Kidney glomerular epithelial cell (primary cell): ENCODE measurements at places on chromosomes 16 and 17.

DNA sequence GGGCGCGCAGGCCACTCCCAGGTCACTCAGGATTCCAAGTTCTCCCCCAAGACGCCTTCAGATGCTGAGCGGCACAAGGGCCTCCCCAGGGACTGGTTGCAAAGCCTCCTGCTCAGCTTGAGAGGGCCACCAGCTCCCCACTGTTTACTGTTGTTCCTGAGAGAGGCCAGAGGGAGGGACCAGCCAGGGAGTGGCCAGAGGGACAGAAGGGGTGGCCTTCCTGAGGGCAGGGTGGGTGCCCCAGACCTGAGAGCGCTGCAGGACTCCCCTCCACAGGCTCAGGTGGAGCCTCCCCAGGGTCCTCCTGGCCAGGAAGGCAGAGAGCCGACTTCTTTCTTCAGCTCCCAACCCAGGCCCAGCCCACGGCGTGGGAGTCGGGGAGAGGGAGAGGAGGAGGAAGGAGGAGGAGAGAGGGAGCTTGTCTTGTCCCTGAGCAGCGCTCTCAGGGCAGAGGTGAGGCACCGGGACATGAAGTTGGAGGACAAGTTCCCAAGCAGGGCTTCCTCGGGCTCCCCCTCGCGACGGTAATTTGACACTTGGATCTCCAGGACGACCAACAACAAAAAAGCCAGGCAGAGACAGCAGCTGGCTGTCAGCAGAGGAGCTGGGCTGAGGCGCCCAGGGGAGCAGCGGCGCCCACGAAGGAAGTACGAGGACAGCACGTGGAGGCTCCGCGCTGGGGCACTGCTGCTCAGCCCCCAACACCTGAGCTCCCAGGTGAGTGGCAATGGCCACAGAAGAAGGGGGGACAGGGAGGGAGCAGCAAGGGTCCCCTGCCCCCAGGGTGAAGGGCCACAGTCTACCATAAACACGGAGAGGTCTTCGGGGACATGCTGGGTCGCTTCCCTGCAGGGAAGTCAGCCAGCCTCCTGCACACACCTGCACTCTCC, 497 bp downstream of the SMIM5 start:
- DNase-seq, result peak; percentile 89

GRCh38 chr16:53743149-53743566, 39.2 kb downstream of the FTO start:
- no peak for DNase-seq

DNA sequence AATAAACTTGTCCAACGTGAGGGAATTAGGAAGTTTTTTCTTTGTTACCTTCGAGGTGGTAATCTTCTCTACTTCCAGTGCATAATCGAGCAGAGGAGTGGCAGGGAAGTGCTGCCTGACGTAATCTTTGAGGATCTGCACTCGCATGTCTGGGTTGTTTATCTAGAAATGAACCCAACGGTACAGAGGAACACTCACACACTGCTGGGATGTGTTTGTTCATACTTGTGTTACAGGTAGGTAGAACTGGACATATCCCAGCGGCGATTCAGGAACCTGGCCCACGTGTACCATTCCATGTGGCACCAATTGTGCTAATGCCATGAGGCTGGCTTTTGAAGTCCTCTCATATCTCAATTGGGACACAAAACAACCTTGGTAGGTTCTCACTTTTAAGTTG, 4.2 kb upstream of the KLHL11 start:
- no peak for DNase-seq

DNA sequence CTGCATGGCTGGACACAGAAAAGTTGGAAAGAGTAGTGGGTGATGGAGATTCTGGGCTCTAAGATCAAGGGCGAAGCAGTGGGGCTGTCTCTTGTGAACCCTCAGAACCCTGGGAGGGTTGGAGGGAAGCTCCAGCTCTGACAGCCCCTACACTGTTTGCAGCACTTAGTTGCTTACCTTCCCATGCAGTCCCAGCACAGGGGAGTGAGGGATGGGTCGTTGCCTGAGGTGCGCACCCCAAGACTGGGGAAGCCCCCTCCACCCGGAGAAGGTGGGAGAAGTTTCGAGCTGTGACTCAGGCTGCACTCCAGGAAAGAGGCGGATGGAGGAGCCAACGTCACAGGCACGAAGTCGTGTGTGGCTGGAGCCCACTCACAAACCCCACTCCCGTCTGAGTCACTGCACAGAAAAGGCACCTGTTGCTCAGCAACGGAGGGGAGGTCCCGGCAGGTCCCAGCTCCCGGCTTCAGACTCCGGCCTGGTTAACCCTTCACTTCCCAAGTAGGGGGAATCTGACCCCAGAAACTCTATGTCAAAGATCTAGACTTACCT, 60.1 kb downstream of the AIPL1 start:
- peak; percentile 80 for DNase-seq

DNA sequence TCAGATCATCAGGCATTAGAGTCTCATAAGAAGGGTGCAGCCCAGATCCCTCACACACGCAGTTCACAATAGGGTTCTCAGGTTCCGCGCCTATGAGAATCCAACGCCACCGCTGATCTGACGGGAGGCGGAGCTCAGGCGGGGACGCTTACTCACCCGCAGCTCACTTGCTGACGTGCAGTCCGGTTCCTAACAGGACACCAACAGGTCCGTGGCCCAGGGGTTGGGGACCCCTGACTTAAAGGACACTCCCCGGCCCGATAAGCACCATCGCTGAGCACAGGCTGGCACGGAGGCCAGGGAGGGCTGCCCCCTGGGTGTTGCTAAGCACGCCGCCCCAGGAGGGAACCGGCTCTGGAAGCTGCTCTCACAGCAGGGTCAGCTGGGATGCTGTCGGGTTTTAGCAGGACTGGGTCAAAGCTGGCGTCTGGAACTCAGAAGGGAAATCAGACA, 30.1 kb upstream of the BAHCC1 start:
- no peak for DNase-seq

- no peak for DNase-seq
Observed at GRCh38 chr17:44314869-44315661, 6.7 kb downstream of the RUNDC3A start.

DNA sequence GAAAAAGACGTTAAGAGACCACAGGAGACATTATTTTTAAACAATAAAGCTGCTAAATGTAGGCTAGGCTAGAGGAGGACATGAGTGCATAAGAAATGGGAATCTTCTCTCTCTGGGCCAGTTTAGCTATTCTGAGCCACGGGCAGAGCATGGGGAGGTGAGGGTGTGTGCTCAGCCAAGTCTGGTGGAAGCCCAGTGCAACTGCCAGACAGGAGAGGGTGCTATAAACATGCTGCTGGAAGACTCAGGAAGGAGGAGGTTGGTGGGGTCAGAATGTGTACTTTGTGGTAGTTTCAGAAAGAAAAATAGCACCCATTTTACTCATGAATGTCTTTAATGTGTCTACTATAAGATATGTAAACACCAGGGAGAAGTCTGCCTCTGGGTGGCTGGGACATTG, 5.9 kb upstream of the SDK2 start:
- no peak for DNase-seq

DNA sequence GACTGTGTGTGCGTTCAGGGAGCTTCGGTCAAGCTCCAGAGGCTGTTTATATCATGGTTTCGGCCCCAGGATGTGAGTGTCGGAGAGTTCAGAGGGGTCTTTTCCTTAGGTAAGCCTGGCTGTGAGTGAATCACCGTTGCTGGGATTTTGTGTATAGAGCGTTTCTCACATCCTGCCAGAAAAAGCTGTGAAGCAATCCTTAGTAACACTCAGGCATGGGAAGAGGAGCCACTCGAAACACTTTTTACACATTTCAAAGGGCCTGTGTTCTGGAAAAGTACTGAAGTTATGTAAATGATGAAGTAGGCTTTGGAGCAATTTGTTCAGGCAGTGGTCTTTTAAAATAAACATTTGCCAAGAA, 662 bp downstream of the PGS1 start:
- peak; percentile 47 for DNase-seq

DNA sequence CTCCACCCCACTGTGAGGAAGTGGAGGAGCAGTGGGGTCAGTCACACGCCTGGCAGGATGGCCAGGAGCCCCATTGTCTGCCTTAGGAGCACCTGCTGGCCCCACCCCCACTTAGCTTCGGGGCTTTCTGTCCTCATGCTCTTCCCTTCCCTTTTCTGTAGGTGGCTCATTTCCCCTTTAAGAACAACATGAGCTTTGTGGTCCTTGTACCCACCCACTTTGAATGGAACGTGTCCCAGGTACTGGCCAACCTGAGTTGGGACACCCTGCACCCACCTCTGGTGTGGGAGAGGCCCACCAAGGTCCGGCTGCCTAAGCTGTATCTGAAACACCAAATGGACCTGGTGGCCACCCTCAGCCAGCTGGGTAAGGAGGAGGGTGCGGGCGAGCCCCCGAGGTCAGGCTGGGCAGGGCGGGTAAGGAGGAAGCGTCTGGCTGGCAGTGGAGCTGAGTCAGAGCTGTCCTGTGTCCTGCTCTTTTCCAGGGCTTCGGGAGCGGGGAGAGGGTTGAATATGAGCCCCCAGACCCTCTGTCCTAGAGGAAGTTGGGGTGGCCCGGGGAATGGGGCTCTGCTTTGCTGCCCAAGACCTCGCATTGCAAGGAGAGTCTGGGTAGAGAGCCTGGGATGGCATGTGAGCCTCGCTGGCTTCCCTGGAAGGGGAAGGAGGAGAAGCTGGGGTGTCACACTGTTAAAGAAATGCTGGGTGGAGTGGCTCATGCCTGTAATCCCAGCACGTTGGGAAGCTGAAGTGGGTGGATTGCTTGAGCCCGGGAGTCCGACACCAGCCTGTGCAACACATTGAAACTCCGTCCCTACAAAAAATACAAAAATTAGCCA, 9.2 kb upstream of the SERPINF1 start:
- no peak for DNase-seq

DNA sequence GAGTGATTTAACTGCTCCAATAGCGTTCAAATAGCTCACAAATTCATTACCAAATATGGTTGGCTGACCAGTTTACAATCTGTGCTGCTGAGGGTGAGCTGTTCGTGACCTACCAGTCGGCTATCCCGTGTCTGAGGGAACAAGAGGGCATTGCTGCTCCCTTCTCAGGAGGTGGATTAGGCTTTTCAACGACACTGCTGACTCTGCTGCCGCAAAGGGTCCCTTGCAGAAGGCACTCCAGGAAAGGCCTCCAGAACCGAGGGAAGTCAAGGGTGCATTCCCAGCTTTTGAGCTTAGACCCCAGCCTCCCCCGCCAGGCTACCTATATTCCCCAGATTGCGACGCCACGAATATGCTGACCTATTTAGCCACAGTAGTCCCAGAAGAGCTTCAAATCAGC, 32.3 kb downstream of the GJC1 start:
- no peak for DNase-seq

GRCh38 chr17:5365831-5366230, 53.6 kb downstream of the NUP88 start:
- DNase-seq, result no peak

DNA sequence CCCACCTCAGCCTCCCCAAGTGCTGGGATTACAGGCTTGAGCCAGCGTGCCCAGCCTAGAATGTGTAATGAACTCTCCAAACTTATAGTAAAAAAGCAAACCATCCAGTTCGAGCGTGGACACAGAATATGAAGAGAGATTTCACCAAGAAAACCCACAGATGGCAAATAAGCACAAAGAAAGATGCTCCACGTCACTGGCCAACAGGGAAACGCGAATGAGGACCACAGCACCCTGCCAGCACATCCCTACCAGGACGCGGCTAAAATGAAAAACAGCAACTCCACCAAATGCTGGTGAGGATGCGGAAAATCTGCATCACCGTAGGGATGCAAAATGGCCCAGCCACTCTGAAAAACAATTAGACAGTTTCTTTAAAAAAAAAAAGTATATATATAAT, 1.4 kb downstream of the MVD start:
- no peak for DNase-seq

DNA sequence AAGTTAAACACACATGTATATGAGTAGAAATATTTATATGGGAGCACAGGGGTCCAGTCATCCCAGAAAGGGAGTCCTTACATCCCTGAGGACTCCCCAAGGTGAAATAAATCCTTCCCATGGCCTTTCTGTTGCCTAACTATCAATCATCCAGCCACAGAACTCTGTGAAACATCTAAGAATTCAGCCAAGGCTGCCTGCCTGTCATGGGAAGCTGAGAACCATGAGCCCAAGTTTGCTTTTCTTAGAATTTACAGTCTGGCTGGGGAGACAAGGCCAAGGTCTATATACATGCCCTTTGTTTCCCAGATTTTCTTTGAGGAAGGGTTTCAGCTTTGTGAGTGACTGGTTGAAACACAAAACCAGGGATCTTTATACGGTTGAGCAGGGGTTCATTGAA, 15.8 kb downstream of the MYL4 start:
- DNase-seq, result no peak

GRCh38 chr17:44745301-44745700, 13.5 kb upstream of the ADAM11 start:
- no peak for DNase-seq

GRCh38 chr16:54152362-54153239, 134.0 kb downstream of the IRX3 start:
- DNase-seq, result no peak

DNA sequence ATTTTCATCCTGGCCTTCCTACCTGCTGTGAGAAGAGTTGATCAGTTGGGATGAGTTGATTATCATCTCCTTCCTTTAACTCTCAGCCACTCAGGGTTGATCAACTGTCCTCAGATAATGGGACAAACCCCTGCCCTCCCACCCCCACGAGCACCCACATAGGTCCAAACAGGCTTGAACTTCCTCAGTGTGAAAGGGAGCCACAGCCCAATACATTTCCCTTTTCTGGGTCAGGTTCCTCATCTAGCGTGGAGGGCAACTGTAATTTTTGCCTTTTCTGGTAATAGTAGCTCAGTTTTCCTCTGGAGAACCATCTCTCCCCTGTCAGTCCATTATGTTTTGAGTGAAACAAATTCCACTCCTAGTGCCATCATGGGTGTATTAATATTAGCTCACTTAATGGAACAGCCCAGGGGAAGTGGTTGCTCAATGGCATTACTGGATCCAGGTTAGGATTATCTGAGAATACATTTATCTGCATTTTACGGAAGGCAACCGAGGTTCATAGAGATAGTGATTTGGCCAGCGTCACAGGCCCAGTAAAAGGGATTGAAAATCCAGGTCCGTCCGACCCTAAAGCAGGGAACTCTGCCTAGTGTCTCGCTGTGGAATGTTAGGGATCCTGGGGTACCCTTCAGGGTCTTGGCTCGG, 476 bp upstream of the LPCAT2 start:
- DNase-seq, result no peak

- no peak for DNase-seq
Observed at GRCh38 chr16:8943966-8944759, 19.5 kb downstream of the USP7 start.

DNA sequence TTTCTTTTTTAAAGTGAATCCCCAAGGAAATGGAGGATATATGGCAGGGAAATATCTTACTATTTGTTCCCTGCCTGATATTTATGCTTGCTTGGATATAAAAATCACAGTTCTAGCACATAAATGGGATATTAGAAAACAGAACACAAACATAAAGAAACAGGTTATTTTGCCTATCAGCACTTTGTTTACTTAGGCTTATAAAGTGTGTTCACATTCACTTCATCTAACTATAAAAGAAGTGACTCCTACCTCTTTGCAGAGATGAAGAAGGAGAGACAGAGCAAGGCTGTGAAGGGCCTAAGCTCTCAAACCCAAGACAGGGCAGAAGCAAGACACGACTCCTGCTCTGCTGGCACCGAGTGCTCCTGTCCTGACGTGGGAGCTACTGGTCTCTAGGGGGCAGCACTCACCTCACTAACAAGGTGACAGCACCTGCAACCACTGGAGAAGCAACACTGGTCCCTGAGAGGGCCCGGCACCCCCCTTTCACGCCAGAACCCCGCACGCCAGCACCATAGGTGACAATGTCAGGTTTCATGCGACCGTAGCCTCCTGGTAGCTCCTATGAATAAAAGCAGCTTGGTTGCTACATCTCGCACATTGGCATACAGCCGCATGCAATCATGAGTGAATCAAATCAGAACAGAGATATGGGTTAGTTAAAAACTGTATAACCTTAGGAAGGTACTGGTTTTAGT, 32.0 kb downstream of the MBTPS1 start:
- DNase-seq, result peak; percentile 47

GRCh38 chr16:3949287-3949686, 68.8 kb upstream of the CREBBP start:
- no peak for DNase-seq
